ENCODE measurements at places on chromosomes 12 and 14.

DNA sequence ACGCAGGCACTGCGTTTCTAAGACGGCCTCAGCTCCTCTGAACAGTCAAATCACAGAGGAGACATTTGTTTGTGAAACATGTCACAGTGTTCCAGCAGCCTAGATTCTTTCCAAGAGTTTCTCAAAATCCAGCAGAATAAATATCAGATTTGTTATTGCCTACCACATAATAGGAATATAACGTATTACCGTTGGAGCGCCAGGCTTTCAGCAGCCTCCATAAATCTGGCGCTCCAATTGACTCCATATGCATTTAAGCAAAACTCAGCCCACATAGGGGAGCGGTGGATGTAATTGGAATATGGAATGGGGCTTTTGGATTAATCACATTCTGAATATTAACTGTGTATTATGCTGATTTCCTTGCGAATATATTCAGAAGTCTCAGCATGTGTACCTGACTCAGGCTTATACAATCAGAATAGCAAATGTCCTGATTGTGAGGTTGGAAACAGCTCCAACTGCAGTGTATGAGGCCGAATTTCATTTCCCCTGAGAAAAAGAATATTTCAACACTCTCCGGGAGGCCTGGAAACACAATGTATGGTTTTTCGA, 174.0 kb downstream of the ASCL4 start:
- no peak for DNase-seq

GRCh38 chr14:96108061-96108795, 69.1 kb downstream of the C14orf132 start:
- no peak for DNase-seq

- DNase-seq: no peak
Observed at GRCh38 chr12:103851127-103851526, 10.1 kb upstream of the NT5DC3 start.

- DNase-seq: peak; percentile 83
Observed at GRCh38 chr14:30551460-30551859, 7.5 kb upstream of the G2E3 start.

- no peak for DNase-seq
Observed at GRCh38 chr14:80955416-80955941, at the start of gene TSHR. TSHR (plus strand) TSS chr14:80955621; CDS start chr14:80955681, 60 bp downstream.

- DNase-seq: no peak
Observed at GRCh38 chr12:11863478-11863906, 207.2 kb upstream of the BCL2L14 start.

- no peak for DNase-seq
Observed at GRCh38 chr14:104103061-104103445, 17.6 kb downstream of the ASPG start.

Data from NCI-H1105 treated with DMSO at 0.1 percent for 48 hours (cell line).